DMS 273 treated with DMSO at 0.1 percent for 48 hours (cell line): ENCODE measurements at places on chromosomes 5 and 9.

- DNase-seq, result no peak
These were observed 53.7 kb upstream of the BOD1 start for GRCh38 chr5:173670130-173670651.

DNA sequence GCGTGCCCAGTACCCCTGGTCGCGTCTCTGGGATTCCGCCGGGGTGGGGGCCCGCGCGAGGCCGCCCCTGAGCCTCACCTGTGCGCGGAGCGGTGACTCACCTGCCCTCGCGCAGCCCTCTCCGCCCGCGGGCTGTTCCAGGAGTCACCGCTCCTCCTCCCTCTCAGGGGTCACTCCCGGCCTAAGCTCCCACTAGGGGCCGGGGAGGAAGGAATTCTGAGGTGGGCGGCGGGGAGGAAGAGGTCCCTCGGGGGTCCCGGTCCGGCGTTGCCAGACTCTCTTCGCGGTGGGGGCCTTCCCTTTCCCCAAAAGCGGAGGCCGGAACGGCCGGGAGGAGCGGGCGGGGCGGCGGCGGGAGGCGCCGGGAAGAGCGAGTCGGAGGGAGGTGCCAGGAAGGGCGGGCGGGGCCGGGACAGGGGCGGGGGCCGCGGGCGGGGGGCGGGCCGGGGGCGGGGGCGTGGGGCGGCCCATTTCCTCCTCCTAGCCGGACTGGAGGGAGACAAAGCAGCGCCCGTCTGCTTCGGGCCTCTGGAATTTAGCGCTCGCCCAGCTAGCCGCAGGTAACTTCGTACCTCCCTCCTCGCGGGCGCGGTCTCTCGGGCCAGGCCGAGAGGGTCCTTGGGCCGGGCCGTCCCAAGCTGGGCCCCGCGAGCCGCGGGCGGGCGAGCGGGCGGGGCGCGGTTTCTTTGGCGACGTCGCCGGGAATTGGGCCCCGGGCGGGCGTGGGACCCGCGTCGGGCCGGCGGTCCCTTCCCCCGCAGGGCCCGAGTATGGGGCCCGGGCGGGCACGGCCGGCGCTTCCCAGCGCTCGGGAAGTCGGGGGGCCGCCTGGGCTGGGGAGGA is at the start of gene CTNNA1:
Gene CTNNA1, plus strand, starts transcription at position 475 of the 843 bp plus-strand sequence. CDS start 28,500 bp downstream, outside the sequence.
- DNase-seq, result no peak

DNA sequence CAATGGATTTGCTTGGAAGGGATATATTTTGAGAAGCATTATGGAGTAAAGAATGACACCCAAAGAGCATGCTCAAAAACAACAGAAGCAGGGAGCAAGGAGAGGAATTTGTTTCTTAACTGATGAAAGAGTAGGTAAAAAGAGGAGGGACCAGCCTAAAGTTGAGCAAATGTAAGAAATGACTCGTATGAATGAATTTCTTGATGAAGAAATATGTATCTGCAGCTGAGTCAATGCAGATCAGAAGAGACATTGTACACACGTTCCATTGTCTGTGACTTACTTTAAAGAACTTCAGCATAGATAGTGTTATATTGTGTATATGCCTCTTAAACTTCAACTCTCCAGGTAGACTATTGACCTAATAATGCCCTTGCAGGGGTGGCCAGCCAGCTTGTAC is 112.7 kb upstream of the NREP start:
- no peak for DNase-seq

GRCh38 chr9:96169484-96169883 is 132.5 kb downstream of the HSD17B3 start:
- DNase-seq, result no peak

DNA sequence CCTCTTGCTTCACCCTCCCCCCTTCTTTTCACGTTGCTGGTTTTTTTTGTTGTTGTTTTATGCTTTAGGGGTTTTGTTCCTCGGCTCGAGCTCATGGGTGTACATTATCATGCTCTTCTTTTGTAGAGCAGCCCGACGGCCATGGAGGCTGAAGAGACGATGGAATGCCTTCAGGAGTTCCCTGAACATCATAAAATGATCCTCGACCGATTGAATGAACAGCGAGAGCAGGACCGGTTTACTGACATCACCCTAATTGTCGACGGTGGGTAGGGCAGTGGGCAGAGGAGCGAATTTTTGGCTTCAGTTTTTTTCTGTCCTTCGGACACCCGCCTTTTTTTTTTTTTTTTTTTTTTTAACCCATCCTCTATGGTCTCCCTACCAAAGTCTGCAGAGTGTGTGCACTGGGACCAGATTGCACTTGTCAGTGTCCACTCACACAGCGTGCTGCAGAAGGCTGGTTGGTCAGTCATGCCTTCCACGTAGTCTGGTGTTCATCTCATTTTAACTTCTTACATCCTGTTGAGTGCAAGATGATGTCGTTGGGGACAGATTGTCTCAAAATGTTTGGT is 1.3 kb downstream of the ZNF131 start:
- DNase-seq, result no peak

GRCh38 chr5:1343315-1343751 is 1.6 kb downstream of the CLPTM1L start:
- no peak for DNase-seq

- DNase-seq, result no peak
These were observed 85.0 kb downstream of the MEGF10 start for GRCh38 chr5:127375544-127376091.

GRCh38 chr5:169914766-169915165 is 65.5 kb downstream of the INSYN2B start:
- no peak for DNase-seq

DNA sequence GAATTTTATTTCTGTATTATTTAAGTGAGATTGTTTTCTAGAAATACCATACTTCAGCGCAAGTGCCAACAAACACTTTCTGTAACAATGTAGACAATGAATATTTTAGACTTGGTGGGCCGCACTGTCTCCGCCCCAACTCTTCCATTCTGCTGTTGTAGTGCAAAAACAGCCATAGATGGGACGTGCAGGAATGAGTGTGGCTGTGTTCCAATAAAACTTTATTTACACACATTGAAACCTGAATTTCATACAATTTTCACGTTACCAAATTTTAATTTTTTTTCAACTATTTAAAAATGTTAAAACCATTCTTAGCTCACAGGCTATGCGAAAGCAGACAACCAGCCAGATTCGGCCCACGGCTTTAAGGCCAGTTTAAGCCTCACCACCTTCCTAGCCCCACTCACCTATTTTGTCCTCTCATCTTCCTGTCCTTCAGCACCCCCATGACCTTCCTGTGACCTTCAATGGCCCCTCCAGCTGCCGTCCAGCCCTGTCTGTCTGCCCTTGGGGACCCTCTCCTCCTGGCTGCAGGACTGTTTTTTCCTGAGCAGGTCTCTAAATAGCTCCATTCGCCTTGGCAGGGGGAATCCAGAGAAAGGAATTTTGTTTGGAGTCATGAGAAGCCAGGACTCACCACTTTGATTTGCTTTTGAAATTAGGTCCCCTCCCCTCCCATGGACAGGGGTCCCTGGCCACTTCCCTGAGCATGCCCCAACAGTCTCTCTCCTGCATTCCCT is 11.2 kb upstream of the ANXA6 start:
- DNase-seq, result no peak

GRCh38 chr5:91469517-91470165 is 86.5 kb upstream of the ARRDC3 start:
- no peak for DNase-seq

- peak; percentile 13 for DNase-seq
These were observed 26.4 kb downstream of the TNFSF15 start for GRCh38 chr9:114779352-114779845.

- no peak for DNase-seq
These were observed 162.1 kb downstream of the SNX18 start for GRCh38 chr5:54679686-54680085.
